ENCODE measurements at places on chromosomes 3 and 15. TPM values are rescaled to one million over a fixed set of nuclear protein-coding genes. Genes with fewer than 3 reads are reported as not detected.

DNA sequence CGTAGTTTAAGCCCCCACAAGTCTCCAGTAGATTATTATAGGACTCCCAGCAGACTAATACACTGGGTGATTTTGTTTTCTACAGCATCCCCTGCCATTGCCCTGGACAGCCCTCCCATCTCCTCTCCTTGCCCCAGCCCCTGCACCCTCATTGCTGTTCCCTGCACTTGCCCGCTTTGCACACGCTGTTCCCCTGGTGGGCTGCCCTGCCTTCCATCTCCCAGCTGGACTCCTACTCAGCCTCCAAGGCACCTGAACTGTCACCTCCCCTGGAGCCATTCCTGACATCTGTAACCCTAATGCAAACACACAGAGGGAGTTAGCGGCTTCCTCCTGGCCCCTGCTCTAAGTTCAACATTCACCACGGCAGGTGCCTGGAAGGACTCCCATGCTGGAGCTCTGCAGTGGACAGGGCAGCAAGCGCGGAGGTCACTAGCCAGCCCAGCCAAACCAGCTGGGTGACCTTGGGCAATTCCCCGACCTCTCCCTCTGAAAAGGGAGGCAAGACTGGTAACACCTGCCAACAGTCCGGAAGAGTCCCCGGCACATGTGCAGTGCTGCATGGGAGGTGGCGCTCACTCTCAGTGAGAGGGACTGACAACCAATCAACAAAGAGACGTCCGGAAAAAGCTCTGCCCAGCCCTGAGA is 38.8 kb upstream of the IQSEC1 start:
- no peaks in the 10 kb centered on the region for H3K27me3 ChIP-seq
- no peaks in the 10 kb centered on the region for H3K36me3 ChIP-seq
- H3K4me3 ChIP-seq, result no peak overlapping the region
- DNase-seq, result no peak
- no peaks in the 10 kb centered on the region for H3K4me1 ChIP-seq

Gene POPDC2
- total RNA-seq, result 4.7 TPM

Gene POLQ
- total RNA-seq, result not detected

GRCh38 chr15:86157606-86158293 is 78.1 kb downstream of the AGBL1 start:
- H3K36me3 ChIP-seq, result no peaks in the 10 kb centered on the region
- H3K4me3 ChIP-seq, result no peak overlapping the region
- H3K4me1 ChIP-seq, result no peaks in the 10 kb centered on the region
- H3K27ac ChIP-seq, result no peak overlapping the region
- no peak for DNase-seq

Gene CYP19A1
- total RNA-seq, result 95.7 TPM

DNA sequence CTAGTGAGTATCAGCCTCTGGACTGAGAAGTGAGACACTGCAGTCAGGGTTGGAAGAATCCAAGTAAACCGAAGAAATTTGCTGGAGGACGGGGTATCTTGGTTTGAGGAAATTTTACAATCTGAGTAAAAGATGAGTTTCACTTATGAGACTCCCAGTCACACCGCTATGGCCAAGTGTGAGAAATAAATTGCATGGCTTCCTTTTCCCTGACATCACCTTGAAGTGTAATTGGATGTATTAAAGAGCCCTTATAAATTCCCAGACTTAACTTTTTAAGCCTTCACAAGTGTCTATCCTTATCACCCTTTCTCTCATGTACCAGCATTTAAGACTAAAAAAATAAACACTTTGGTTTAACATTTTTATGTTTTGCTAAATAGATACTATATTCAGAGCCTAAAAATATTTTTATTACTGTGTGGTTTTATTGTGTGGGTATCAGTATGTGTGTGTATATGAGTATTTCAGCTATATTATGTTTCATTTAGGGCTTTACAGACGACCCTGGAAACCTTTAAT is 23.8 kb downstream of the USP3 start:
- no peak overlapping the region for H3K4me3 ChIP-seq
- no peak for DNase-seq

DNA sequence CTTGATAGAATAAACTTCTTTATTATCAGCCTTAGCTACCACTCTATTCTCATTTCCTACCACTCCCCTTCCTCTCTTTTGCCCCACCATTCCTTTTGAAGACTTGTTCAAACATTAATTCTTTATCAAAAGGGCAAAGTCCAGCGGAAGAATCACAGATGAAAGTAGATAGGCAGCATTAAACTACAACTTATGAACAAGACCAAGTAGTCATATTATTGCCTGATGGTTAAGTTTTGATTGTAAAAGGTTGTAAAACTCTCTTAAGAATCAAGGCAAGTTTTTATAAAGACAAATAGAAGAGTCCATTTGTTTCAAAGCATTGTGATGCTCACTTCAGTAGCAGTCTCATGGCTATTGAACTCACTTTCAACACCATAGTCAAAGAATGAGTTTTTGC is 22.4 kb upstream of the TGFBR2 start:
- H3K4me3 ChIP-seq, result no peak overlapping the region
- DNase-seq, result no peak
- no peaks in the 10 kb centered on the region for H3K36me3 ChIP-seq
- H3K4me1 ChIP-seq, result no peaks in the 10 kb centered on the region

DNA sequence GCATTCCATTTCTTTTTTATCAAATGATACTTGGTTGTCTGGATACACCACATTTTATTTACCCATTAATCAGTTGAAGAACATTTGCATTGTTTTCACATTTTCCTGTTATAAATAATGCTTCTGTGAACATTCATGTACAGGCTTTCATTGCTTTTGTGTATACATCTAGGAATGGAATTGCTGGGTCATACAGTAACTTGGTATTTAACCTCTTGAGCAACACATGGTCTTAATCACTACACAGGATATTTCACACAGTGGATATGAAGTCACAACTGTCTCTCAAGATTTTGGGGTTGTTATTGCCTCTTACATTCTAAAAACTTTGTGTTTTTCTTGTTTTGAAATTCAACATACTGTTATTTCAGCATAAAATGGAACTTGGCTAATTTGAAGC is 48.2 kb downstream of the C3orf85 start:
- no peaks in the 10 kb centered on the region for H3K4me1 ChIP-seq
- H3K4me3 ChIP-seq, result no peak overlapping the region
- no peaks in the 10 kb centered on the region for H3K27me3 ChIP-seq
- no peak for DNase-seq
- no peaks in the 10 kb centered on the region for H3K36me3 ChIP-seq

DNA sequence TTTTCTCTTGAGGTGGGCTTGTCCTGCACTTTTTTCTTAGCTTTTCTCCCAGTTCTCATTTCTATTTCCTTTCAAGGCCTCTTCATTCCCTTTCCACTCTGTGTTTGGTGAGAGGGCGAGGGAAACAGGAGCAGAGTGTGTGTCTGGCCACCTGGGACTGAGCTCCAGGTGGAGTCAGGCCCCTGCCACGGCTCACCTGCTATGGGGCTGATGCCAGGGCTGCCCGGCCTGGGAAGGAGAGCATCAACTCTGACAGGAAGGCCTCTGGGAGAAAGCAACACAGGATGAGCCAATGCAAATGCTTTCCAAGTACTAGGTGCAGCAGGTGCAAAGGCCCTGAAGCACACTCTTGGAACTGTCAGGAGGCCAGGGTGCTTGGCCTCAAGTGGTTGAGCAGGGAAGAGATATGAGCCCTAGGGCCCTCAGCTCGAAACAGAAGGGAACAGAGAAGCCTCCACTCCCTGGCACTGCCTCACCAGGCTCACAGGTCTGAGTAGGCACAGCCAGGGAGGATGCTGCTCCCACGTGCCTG is 27.3 kb upstream of the DUSP7 start:
- no peak overlapping the region for H3K4me3 ChIP-seq
- no peaks in the 10 kb centered on the region for H3K27me3 ChIP-seq
- no peak for DNase-seq
- no peak overlapping the region for H3K27ac ChIP-seq

- no peaks in the 10 kb centered on the region for H3K36me3 ChIP-seq
- H3K4me3 ChIP-seq, result no peak overlapping the region
- H3K27ac ChIP-seq, result no peak overlapping the region
- peak; percentile 44 for DNase-seq
Observed at GRCh38 chr3:61358364-61358763, 107.1 kb upstream of the FHIT start.

Gene ARPP19
- 71.7 TPM for total RNA-seq

- no peaks in the 10 kb centered on the region for H3K36me3 ChIP-seq
- no peak for DNase-seq
- no peak overlapping the region for H3K4me3 ChIP-seq
- H3K4me1 ChIP-seq, result no peaks in the 10 kb centered on the region
- no peak overlapping the region for H3K27ac ChIP-seq
- no peaks in the 10 kb centered on the region for H3K27me3 ChIP-seq
Observed at GRCh38 chr3:106440672-106441071, 571.9 kb upstream of the CBLB start.

GRCh38 chr15:100021653-100022052 is 288.4 kb upstream of the LYSMD4 start:
- H3K4me3 ChIP-seq, result no peak overlapping the region
- peaks cover 2% of the 10 kb centered on the region for H3K4me1 ChIP-seq
- H3K27ac ChIP-seq, result no peak overlapping the region
- H3K36me3 ChIP-seq, result no peaks in the 10 kb centered on the region
- H3K27me3 ChIP-seq, result no peaks in the 10 kb centered on the region

GRCh38 chr3:16514755-16515353 is 1.4 kb upstream of the RFTN1 start:
- H3K27ac ChIP-seq, result peak overlapping the region; percentile 72
- H3K4me3 ChIP-seq, result peak overlapping the region; percentile 95
- DNase-seq, result no peak
- no peaks in the 10 kb centered on the region for H3K27me3 ChIP-seq
- no peaks in the 10 kb centered on the region for H3K4me1 ChIP-seq

DNA sequence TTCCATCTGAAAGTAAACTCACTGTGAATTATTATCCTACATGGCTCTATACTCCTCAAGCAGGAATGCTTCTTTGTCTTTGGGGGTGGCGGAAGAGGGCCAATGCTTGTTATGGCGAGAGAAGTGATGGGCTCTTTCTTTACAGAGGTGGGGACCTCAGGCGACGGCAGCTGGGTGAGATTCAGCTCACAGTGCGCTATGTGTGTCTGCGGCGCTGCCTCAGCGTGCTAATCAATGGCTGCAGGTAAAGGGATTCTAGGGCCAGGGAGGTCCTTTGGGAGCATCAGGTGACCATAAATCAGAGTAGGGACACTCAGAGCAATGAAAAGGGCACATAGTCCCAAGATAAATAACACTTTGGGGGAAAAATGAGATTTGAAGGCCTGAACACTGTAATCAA is 39.0 kb downstream of the ESYT3 start:
- H3K27ac ChIP-seq, result no peak overlapping the region
- H3K4me1 ChIP-seq, result no peaks in the 10 kb centered on the region
- no peak overlapping the region for H3K4me3 ChIP-seq
- no peaks in the 10 kb centered on the region for H3K27me3 ChIP-seq
- DNase-seq, result no peak

- no peaks in the 10 kb centered on the region for H3K4me1 ChIP-seq
- DNase-seq, result no peak
- H3K36me3 ChIP-seq, result no peaks in the 10 kb centered on the region
- H3K4me3 ChIP-seq, result no peak overlapping the region
Observed at GRCh38 chr3:141690431-141691072, 47.5 kb upstream of the RNF7 start.

Gene COLQ
- total RNA-seq, result 4.6 TPM

Gene ECE2
- total RNA-seq, result not detected

Gene ACAA1
- total RNA-seq, result 52.6 TPM

- no peak overlapping the region for H3K4me3 ChIP-seq
- H3K4me1 ChIP-seq, result no peaks in the 10 kb centered on the region
- peaks cover 11% of the 10 kb centered on the region for H3K36me3 ChIP-seq
- H3K27me3 ChIP-seq, result no peaks in the 10 kb centered on the region
- no peak overlapping the region for H3K27ac ChIP-seq
Observed at GRCh38 chr3:18372786-18373405, 52.2 kb downstream of the SATB1 start.

- no peak overlapping the region for H3K4me3 ChIP-seq
- H3K4me1 ChIP-seq, result peaks cover 6% of the 10 kb centered on the region
- H3K36me3 ChIP-seq, result no peaks in the 10 kb centered on the region
- DNase-seq, result no peak
- no peaks in the 10 kb centered on the region for H3K27me3 ChIP-seq
Observed at GRCh38 chr3:31240874-31241273, 291.9 kb upstream of the STT3B start.

GRCh38 chr15:34514251-34514670 is 69.2 kb downstream of the GOLGA8B start:
- H3K27me3 ChIP-seq, result no peaks in the 10 kb centered on the region
- no peak for DNase-seq
- H3K36me3 ChIP-seq, result no peaks in the 10 kb centered on the region
- H3K4me3 ChIP-seq, result peak overlapping the region; percentile 54

Data from ascending aorta (tissue), 2 donors.